CD4-positive, alpha-beta T cell treated with Interleukin-17A for 1 hour (primary cell): ENCODE measurements at places on chromosomes 16 and 17.

- no peak for DNase-seq
These were observed 2.6 kb downstream of the AXIN2 start for GRCh38 chr17:65558683-65559460.

GRCh38 chr16:80948886-80949493 lies 57.7 kb downstream of the CMC2 start:
- DNase-seq: no peak

DNA sequence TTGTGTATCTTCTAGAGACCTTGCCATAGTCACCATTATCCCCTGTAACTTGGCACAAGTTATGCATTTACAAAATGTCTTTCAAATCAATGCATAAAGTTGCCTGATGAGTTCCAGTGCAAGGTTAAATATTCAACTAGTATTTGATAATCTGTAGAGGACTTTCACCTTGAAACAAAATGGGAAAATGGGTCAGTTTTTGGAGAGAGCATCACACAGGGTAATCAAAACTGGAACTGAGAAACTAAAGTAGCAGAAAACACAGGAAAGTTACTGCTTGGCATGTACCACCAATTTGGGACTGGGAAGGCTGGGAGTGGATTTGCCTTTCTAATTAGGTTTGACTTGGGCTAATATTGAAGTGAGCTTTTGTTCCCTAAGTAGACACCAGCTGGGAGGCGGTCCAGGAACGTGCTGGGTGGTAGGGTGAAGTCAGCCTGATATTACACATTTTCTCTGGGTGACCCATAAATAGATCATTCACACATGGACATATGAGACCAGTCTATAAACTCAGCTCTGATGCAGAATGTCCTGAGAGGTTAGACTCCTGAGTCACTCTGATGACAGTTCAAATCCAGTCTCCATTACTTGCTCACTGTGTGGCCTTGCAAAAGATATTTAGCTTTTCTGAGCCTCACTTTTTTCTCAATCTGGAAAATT lies 152.3 kb downstream of the PCTP start:
- no peak for DNase-seq

- no peak for DNase-seq
These were observed 116.6 kb downstream of the ZNF18 start for GRCh38 chr17:11880714-11881113.

DNA sequence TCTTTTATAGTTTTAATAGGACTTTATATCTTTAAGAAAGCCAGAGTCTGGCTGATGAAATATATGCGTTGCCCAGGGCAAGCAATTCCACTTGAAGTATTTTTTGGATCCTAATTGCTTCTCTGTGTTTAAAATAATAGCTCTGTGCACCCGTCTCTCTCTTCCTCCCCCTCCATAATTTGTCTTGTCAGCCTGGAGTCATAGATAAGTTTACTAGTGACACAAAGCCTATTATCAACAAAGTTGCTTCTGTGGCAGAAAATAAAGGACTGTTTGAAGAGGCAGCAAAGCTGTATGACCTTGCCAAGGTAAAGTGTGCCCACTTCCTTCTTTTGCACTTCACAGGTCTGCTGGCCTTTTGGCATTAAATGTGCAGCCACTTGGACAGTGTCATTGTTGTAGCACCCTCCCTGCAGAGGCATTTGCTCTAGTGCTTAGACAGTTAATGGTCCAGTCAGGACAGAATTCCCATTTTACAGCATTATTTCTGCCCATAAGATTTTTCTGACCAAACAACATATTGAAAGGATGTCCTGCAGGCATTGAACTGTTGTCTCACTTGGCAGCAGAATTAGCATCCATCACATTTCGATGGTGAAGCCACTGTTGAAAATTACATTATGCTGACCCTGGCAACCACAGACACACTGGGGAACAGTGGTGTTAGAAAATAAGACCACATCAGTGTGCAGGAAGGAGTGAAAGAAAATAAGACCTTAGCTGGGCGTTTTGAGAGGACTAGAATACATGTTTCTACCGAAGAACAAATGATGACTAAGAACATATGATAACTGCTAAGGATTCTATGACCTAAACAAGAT lies 28.4 kb upstream of the SLC12A3 start:
- no peak for DNase-seq
